ENCODE measurements at places on chromosomes 1 and 21.

DNA sequence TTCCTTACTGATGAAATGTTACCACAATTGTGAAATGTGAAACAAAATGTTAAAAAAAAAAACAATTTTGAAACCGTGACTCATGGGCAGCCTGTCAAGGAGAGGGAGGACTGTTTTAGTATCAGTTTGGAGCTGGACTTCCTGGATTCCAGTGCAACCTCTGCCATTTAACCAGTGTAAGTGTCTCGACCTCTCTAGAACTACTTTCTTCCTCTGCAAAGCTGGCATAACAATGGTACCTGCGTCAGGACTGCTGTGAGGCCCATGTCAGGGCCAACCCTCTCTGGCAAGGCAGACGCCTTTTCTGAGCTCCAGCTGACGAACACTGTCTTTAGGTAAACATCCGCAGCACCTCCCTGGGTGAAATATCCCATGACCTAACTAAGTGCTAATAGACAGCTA lies 20.9 kb downstream of the URB1 start:
- DNase-seq, result no peak

DNA sequence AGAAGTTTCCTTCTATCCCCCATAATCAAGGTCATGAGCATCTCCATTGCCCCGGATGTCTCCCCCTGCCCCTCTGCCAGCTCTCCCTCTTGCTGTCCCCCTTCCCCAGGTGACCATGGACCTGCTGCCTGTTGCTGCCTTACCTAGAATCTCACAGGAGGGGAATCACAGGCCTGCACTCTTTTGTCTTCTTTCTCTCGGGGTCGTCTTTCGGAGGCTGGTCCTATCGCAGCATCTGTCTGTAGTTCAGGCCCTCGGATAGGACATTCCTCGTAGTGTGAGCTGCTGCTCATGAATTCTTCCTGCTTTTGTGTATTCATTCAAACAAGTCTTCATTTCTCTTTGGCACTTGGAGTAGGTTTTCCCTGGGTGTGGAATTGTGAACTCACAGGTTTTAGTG lies 39.9 kb upstream of the ACTRT2 start:
- DNase-seq, result no peak

- peak; percentile 10 for DNase-seq
These were observed 761 bp downstream of the TNNT2 start for GRCh38 chr1:201376464-201377374.

DNA sequence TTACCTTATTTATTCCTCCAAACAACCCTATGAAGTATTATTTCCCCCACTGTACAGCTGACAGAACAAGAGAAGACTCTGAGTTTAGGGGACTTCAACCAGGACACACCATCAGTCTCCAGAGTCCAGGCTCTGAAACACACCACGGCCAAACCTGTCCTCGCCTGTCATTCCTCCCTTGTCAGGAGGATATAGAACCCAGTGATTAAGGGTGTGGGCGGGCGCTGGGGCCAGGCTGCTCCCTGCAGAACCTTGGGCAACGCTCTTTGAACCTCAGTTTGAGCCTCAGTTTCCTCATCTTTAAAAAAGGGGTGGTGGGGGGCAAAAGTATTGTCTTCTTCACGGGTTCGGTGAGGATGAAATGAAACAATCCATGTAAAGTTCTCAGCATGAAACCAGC lies 9.4 kb upstream of the CEP85 start:
- no peak for DNase-seq

GRCh38 chr1:246532519-246532918 lies 25.4 kb upstream of the SMYD3 start:
- DNase-seq, result no peak

DNA sequence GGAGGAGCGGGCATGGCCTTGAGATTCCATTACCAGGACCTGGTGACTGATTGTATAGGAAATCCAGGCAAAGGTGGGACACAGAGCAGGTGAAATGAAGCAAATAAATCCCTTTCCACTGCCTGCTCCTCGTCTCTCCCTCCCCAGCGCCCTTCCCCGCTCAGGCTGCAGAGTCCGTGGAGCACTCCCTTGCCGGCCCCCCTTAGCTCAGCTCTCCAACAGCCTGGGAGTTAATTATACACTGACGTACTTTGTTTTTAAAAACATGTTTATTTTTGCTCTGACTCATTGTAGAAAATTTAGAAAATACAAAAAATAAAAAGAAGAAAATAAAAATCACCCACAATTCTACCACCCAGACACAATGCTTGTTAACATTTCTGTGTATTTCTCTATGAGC lies 61.7 kb downstream of the LGR6 start:
- DNase-seq, result no peak

GRCh38 chr1:9901148-9902059 lies 8.7 kb downstream of the CTNNBIP1 start:
- DNase-seq, result peak; percentile 59

DNA sequence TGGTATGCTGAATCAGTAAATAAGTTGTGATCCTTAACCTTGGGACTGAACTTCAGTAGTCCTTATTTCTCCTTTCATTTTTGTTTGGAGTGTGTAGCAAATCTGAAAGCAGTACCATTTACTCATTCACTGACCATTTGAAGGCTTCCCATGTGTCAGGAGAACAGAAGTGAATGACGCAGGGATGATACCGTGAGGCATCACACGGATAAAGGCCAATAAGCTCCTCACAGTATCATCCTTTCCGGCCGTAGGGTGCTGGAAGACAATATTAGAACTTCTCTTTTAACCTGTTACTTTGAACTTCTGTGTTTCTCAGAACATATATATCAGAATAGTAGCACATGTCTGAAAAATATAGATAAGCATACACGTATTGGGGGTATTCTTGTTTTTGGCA lies 21.3 kb downstream of the BACH1 start:
- peak; percentile 65 for DNase-seq

- DNase-seq, result no peak
These were observed 53.8 kb upstream of the HPDL start for GRCh38 chr1:45272913-45273371.

- DNase-seq, result peak; percentile 29
These were observed 23.6 kb downstream of the SLC37A1 start for GRCh38 chr21:42537106-42537742.

DNA sequence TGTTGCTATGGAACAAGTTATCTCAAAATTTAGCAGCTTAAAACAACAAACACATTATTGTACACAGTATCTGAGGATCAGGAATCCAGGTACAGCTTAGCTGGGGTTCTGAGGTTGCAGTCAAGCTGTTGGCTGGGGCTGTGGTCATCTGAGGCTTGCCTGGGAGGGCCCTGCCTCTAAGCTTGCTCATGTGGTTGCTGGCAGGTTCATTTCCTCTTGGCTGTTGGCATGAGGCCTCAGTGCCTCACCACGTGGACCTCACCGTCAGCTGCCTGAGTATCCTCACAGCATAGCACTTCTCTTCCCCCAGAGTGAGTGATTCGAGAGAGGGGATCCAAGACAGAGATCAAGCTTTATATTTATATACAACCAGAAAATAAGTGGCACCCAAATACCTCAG lies 18.6 kb downstream of the NTPCR start:
- DNase-seq, result no peak

- peak; percentile 41 for DNase-seq
These were observed 76.0 kb upstream of the ATF3 start for GRCh38 chr1:212532469-212533147.

GRCh38 chr1:13722808-13723360 lies 22.9 kb downstream of the PRDM2 start:
- DNase-seq, result no peak

GRCh38 chr21:34115160-34115559 lies 41.8 kb downstream of the MRPS6 start:
- no peak for DNase-seq

DNA sequence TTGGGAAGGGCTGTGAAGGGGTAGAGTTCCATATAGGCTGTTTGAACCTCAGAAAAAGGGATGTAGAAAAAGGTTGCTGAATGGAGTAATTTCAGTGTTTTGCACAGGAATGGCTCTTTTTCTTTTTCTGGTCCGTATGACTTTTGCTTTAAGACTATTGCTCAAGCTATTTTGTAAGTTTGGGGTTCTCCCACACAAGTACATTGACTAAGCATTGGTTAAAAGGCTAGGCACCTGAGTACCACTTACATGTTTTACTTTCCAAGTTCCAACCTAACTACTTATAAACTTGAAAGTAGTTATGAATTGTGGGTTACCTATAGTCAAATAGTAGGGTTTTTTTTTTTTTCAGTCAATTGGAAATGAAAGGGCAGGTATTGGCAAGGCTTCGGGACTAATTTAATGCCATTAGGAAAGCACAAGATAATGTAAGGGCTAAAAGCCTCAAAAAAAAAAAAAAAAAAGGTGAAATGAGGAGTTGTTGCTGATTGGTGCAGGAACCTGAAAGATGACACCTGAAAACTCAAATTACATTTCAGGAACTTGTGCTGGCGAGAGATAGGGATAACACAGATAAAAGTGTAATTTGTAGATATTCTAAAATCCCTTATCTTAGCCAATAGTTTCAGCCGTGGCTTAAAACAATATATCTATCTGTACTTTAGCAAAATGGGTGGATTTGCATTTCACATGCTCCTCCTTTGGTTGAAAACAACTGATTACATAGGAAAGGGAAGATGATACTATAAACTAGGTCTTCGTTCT lies 209.5 kb downstream of the RPS6KC1 start:
- DNase-seq, result no peak

DNA sequence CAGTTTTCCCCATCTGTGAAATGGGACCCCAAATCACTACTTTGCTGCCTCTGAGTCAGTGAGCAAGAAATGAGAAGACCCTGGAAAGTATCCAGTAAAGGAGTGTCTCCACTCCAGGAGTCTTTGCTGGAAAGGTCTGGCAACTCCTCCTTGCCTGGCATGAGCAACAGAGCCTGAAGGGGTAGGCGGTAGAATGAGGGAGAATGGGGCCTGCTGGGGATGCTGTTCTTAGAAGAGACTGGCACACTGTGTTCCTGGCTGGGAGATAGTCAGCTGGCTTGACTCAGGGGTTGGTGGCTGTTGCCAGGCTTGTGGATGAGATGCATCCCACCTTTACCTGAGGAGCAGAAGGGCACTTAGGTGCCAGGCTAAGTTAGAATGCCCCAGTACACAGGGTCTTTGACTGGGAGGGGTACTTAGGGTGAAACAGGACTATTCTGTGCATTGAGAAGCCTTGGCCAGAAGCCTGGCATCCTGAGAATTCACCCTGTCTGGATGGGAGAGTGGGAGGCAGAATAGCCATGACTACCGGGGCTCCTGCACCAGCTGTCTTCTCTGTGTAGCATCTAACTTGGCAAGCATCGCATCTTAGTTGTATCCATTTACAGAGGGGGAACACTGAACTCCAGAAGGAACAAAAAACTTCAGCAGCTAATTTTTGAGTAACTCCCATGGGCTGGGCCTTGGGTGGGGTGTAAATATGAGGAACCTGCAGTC lies 2.5 kb downstream of the MFSD2A start:
- no peak for DNase-seq

GRCh38 chr1:38997901-38998190 lies 6.8 kb downstream of the AKIRIN1 start:
- DNase-seq, result no peak

- DNase-seq, result no peak
These were observed 92.3 kb upstream of the ETV3 start for GRCh38 chr1:157230500-157230899.

GRCh38 chr1:235079443-235080296 lies 49.0 kb downstream of the TOMM20 start:
- DNase-seq, result no peak

DNA sequence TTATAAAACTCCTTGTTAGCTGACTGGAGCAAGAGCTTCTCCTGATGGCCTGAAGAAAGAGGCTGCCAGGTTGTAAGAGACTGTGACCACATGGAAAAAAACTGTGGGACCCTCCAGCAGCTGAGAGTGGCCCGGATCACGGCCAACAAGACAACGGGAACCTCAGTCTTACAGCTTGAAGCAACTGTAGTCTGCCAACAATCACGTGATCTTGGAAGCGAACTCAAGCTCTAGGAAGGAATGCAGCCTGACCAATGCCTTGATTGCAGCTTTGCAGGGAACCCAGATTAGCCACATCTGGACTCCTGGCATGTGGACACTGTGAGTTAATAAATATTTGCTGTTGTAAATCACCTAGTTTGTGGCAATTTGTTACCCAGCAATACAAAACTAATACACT lies 442.6 kb upstream of the PRMT6 start:
- DNase-seq, result no peak

DNA sequence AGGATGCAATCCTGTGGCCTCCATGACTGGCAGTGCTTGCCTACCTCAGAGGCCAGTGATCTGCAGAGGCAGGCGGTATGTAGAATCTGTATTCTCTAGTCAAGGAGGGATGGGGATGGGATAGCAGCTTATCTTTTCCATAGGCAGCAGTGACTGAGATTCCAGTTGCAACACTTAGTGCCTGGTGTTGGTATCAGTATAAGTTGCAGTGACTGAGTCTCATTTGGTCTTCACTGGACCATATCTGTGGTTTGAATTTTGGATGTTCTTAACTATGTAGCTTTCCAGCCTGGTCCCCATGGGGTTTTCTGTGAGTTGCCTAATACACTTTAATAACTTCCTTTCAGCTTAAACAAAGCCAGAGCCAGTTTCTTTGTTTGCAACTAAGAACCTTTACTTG lies 16.5 kb downstream of the DYRK1A start:
- DNase-seq, result peak; percentile 42

- DNase-seq, result peak; percentile 83
These were observed 1.1 kb downstream of the CKS1B start for GRCh38 chr1:154975409-154976059.

DNA sequence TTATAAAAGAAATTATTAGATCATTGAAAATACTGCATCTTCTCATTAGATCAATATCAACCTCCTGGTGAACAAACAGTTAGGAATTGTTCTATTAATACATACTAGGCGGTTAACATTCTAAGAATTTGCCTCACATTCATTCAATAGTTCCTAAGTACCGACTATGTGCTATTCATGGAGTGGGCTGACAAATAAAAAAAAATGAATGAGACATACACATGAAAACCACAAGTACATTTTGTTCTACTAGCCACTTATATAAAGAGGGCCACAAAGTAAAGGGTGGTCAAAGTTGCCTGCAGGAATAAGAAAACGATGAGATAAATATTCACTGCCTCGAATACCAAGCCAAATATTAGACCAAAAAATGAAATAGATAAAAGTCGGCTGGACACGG lies 294.4 kb downstream of the SDCCAG8 start:
- DNase-seq, result no peak

- DNase-seq, result no peak
These were observed 17.3 kb upstream of the ACADM start for GRCh38 chr1:75707191-75707590.

- DNase-seq, result no peak
These were observed at the start of gene STYXL2 for GRCh38 chr1:167093846-167094516. Gene STYXL2 (plus strand): TSS chr1:167094075. CDS start chr1:167094850, 775 bp downstream.

DNA sequence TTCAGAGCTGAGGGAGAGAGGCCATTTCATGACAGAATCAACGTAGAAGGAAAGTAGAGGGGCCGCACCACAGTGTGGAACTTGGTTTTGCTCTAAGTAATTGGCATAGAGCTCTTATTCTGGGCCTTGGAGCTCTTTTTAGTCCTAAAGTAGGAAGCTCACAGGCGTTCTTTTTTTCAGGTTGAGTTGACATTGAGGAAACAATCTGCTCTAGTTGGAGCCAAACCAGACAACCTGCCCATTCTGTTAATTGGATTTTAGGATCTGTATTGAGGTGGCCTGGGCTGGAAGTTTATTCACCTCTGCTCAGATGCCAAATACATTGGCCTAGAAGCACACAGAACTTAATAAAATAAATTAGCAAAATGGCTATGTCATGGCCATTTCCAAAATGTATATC lies 1093.9 kb downstream of the ADGRL2 start:
- no peak for DNase-seq
